Uterus (tissue), 4 donors: ENCODE measurements at places on chromosomes 7 and 10. TPM values are rescaled to one million over a fixed set of nuclear protein-coding genes. Genes with fewer than 3 reads are reported as not detected.

The SPDYE9 gene
- total RNA-seq: 0.14 TPM

The GLRX3 gene
- 38.2 TPM for total RNA-seq

The PARD3 gene
- 44.3 TPM for total RNA-seq

DNA sequence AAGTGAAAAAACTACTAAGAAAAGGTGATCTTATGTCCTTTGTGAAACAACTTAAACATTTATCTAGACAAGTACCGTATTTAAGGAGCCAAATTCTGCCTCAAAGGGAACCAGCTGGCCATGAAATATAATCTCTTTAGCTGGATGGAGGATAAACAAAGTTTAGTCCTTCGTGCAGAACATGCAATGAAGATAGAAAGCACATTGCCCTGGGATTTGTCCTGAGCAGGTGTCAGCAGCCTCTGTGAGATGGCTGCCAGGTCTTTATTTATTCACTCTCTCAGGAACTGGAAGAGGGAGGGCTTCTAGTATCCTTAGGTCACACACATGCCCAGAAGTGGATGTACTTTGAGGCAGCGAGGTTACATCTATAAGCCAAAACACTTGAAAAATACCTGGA, 57.4 kb upstream of the CASD1 start:
- H3K27me3 ChIP-seq: no peaks in the 10 kb centered on the region
- peaks cover 2% of the 10 kb centered on the region for H3K36me3 ChIP-seq
- no peak overlapping the region for H3K27ac ChIP-seq
- no peak overlapping the region for H3K4me3 ChIP-seq

The PRLHR gene
- 0.90 TPM for total RNA-seq

- H3K4me3 ChIP-seq: no peak overlapping the region
- H3K36me3 ChIP-seq: no peaks in the 10 kb centered on the region
- H3K27ac ChIP-seq: no peak overlapping the region
- no peaks in the 10 kb centered on the region for H3K27me3 ChIP-seq
- H3K4me1 ChIP-seq: no peaks in the 10 kb centered on the region
- DNase-seq: no peak
These were observed 22.4 kb downstream of the BRI3 start for GRCh38 chr7:98303906-98304305.

- no peak overlapping the region for H3K27ac ChIP-seq
- no peaks in the 10 kb centered on the region for H3K4me1 ChIP-seq
- DNase-seq: no peak
- H3K36me3 ChIP-seq: no peaks in the 10 kb centered on the region
- no peaks in the 10 kb centered on the region for H3K27me3 ChIP-seq
- no peak overlapping the region for H3K4me3 ChIP-seq
These were observed 9.6 kb downstream of the PYROXD2 start for GRCh38 chr10:98405422-98405821.

- H3K36me3 ChIP-seq: no peaks in the 10 kb centered on the region
- no peak for DNase-seq
- no peaks in the 10 kb centered on the region for H3K4me1 ChIP-seq
- H3K27ac ChIP-seq: no peak overlapping the region
These were observed 33.2 kb downstream of the BLVRA start for GRCh38 chr7:43791665-43792064.

DNA sequence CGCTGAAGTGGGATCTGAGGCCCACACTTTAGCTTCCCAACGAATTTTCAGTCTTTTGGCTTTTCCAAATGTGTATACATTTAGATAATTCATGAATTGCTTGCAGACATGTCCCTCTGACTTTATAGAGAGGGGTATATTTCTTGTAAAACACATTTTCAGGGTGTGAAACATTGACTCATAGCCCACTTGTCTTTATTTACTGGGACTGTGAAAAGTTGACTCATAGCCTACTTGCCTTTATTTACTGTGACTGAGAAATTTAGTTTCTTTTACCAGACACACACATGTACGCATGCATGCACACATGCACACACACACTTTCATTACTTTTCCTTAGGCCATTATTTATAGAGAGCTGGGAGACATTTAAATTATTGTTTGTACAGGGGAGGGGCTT, 79.1 kb downstream of the VTI1A start:
- no peak overlapping the region for H3K4me3 ChIP-seq
- no peak overlapping the region for H3K27ac ChIP-seq
- no peaks in the 10 kb centered on the region for H3K27me3 ChIP-seq
- H3K4me1 ChIP-seq: no peaks in the 10 kb centered on the region
- H3K36me3 ChIP-seq: no peaks in the 10 kb centered on the region

DNA sequence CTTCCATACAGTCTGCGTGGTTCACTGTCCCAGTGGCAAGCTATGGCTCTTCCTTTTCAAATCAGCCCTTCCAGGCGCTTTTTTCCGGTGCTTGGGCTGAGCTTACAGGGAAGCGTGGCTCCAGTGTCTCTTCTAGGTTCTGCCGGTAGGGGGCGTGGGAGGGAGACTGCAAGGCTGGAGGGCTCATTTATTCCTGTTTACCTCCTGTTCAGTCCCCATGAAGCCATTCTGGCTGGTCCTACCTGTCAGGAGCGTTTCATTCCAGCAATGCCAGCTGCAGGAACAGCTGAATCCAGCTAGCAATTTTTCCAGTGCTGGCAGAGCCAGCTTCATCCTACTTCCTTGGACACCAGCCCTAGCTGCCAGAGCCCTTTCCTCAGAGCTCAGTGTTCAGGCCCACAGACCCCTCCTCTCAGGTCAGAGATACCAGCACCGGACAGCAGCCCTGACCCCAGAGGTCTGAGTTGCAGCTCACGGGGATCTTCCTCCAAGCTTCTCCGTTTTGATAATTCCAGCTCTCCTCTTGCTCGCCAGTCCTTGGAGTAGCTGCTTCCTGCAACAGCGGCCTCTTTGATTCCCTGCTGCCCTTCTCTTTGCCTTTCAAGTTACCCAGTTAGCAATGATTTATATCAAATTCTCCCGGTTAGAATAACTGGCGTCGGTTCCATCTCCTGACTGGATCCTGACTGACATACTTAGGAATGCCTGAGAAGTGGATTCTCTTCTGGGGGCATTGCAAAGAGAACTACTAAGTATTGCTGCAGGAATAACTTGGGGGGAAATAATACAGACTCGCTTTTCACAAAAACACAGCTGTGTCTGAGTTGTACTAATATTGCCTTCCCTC, 129.8 kb downstream of the FRMD4A start:
- H3K27me3 ChIP-seq: peaks cover 10% of the 10 kb centered on the region
- H3K4me3 ChIP-seq: no peak overlapping the region
- no peak for DNase-seq
- no peaks in the 10 kb centered on the region for H3K4me1 ChIP-seq
- no peaks in the 10 kb centered on the region for H3K36me3 ChIP-seq
- no peak overlapping the region for H3K27ac ChIP-seq

- no peaks in the 10 kb centered on the region for H3K4me1 ChIP-seq
- H3K36me3 ChIP-seq: no peaks in the 10 kb centered on the region
These were observed 16.3 kb upstream of the ZMIZ1 start for GRCh38 chr10:79052291-79053080.

DNA sequence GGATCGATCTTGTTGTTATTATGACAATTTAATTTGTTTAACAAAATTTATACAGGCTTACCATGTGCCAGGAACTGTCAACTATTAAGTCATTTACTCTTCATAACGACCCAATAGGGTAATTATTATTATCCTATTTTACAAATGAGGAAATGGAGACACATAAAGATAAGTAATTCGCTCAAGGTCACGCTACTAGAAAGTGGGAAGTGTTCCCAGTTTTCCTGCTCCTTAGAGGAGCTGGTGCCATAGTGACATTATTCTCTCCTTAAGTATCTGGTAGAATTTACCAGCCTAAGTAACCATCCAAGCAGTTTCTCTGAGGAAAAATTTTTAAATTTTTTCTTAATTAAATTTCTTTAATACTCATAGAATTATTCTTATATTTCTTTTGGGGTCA, 360.9 kb upstream of the RNF32 start:
- no peaks in the 10 kb centered on the region for H3K36me3 ChIP-seq
- no peak for DNase-seq
- no peak overlapping the region for H3K27ac ChIP-seq
- H3K4me3 ChIP-seq: no peak overlapping the region

The HPSE2 gene
- 7.7 TPM for total RNA-seq
